ENCODE measurements at places on chromosomes 6 and 20.

GRCh38 chr6:42507195-42507594, 55.5 kb upstream of the TRERF1 start:
- DNase-seq = no peak

DNA sequence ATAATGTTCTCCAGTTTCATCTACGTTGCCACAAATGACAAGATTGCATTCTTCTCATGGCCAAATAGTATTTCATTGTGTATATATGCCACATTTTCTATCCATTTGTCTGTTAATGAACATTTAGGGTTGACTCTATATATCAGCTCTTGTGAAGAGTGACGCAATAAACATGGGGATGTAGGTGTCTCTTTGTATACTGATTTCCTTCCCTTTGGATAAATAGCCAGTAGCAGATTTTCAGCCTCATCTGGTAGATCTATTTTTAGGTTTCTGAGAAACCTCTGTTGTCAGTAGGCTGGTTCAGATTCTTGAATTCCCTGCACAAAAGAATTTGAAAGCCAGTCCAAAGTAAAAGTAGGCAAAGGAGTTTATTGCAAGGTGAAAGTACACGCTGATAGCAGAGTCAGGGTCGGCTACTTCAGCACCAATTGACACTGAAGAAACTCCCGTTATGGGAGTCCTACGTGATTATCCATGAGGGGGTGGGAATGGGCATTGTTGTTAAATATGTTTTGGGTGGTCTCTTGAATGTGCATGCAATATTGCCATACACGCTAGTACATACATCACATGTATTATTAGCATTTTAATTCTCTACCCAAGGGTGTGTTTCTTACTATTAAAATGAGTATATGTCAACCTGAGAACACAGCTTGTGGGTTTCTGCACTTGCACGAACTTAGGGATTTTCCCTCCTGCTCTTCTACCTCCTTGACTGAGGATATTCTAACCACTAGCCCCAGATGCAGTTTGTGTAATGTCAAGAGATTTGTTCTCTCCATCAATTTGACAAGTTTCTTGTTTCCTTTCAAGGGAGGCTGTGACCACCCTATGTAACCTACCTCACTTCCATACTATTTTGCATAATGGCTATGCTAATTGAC, 14.4 kb upstream of the SLC17A2 start:
- no peak for DNase-seq

- DNase-seq = no peak
These were observed 185.8 kb upstream of the CCN2 start for GRCh38 chr6:132136981-132137380.

DNA sequence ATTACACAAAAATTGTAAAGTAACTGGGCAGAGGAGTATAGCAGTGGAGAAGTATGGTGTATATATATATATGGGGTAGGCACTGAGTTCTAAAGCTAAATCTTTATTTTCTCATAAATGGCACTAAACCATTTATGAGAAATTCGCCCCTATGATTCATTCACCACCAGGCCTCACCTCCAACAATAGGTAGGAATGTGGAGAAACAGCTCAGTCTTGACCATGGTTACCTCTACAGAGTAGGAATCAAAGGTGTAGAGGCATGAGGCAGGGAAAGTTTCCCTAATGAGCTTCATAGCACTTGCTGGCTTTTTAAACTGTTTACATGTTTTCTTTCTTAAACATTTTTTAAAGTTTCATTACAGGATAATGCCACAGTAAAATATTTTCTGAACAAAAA, 36.9 kb upstream of the SUMO4 start:
- no peak for DNase-seq

DNA sequence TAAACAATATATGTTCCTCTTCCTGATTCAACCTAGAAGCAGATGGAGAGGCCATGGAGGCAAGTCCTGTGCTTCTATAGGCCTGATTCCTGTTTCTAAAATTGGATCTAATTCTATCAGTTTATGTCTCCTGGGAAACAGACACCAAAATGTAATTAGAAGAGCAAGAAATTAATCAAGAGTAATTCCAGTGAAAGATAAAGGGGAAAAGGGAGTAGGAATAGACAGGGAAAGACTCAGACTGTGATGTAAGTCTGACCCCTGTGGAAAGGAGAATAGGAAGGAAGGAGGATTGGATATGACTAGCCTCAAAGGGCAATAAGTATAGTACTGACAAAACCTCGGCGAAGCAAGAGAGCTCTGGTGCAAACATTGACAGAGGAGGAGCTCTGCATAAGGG, 33.9 kb upstream of the FBXO30 start:
- DNase-seq = no peak

GRCh38 chr6:47098570-47098993, 56.5 kb upstream of the ADGRF1 start:
- no peak for DNase-seq

DNA sequence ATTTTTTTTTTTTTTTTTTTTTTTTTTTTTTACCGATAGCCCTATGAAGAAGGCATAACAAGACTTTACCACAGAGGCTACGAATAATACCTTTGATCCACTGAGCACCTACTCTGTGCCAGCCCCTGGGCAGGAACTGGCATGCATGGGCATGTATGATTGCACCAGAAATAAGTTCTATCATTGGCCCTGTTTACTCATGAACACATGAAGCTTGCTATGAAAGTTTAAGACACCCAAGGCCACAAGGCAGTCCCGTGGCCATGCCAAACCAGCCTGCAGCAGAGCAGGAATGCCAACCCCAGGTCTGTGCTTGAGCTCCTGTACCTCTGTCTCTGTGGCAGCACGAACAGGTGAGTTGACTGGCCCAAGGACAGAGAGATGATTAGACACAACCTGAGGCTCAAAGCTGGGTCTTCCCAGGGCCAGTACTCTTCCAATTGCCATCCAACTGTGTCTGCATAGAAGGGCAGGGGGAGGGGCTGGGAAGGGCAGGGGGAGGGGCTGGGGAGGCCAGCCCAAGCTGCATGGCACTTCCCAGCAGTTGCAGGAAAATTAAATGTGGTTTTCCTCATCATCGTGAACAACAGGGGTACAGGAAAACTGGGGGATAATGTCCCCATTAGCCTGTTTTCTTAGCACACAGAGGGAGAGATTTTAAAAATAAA, 63.5 kb downstream of the LRFN2 start:
- no peak for DNase-seq

- no peak for DNase-seq
These were observed 152.3 kb upstream of the RPS6KA2 start for GRCh38 chr6:166779381-166779780.

- no peak for DNase-seq
These were observed 161.0 kb downstream of the CDK19 start for GRCh38 chr6:110654096-110654820.

DNA sequence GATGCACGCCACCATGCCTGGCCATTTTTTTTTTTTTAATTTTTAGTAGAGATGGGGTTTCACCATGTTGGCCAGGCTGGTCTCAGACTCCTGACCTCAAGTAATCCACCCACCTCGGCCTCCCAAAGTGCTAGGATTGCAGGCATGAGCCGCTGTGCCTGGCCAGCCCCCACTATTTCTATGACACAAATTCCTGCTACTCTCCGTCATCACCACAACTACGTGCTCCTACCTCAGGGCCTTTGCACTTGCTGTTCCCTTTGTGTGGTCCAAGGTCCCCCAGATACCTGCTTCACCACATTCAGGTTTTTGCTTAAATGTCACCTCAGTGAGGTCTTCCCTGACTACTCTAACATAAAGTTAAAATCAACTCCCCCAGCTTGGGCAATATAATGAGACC, 5.2 kb upstream of the CEBPB start:
- DNase-seq = no peak

GRCh38 chr6:132333639-132334520, 67.4 kb downstream of the MOXD1 start:
- DNase-seq = no peak
